ENCODE measurements at places on chromosomes 7 and 10.

DNA sequence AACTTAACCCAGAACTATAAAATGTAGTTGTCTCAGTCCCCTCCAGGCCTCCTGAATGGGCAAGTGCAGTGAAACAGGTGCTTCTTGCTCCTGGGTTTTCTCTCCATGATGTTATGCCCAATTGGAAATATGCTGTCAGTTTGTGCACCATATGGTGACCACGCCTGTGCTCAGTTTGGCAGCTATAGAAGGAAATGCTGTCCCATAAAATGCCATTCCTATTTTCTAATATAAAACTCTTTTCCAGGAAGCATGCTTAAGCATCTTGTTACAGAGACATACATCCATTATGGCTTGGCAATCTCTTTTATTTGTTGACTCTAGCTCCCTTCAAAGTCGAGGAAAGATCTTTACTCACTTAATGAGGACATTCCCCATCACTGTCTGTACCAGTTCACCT, 45.2 kb downstream of the FGFBP3 start:
- DNase-seq: no peak

DNA sequence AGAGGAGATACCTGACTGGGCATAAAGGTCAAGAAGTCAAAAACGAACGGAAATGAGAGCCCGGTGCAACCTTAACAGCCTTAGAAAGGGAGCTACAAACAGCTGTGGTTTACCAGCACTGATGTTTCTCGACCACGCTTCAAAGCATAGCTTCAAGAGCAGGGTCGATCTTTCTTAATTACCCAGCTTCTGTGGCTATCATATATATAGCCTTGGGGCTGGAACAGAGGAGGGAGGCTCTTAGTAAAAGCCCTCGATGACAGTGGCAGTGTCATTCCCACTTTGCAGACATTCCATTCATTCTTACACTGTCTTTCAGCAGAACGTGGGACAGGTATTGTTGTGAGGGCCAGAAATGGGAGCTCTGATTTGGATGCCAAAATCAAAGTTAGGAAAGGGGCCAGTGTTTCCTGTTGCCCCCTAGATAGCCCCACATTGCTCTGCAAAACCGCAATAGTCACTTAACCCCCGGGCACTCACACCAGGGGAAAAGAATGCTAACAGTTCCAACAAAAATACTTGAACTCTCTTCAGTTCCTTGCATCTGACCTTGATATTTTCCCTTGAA, 141.5 kb downstream of the MTPAP start:
- no peak for DNase-seq

DNA sequence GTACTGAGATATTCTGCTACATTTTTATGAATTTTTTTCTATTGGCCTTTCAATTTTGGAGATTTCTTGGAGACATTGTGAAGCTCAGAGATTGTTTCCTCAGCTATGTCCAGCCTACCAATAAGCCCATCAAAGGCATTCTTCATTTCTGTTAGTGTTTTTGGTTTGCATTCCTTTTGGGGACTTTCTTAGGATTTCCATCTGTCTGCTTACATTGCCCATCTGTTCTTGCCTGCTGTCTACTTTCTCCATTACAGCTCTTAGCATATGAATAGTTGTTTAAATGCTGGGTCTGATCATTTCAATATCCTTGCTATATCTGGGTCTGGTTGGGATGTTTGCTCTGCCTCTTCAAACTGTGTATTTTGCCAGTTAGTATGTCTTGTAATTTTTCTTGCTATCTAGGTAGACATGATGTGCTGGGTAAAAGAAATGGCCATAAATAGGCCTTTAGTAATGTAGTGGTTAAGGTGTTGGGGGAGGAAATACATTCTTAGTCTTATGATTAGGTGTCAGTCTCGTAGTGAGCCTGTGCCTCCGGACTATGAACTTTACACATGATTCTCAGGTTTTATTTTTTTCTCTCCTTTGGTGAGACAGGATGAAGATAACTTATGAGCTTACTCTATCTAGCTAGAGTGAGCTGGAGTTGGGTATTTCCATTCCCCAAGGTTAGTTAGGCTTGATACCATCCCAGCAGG, 32.6 kb upstream of the NME8 start:
- DNase-seq: no peak

DNA sequence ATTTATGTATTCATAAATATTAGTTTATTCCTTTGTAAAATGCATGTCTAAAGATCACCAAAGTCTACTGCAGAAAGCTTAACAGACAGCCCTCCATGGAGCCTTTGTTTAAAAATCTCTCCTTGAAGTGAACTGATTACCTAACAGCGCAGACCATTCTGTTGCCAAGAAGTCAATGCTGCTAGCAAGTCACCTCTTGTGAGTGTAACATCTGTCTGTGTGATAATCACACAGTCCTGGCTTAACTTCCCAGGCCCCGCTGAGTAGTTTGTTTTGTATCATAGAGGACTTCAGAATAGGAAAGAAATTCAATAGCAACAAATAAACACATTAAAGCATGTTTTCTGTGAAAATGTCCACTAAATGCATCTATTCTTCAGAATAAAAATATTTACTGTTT, 435.3 kb upstream of the IGFBP3 start:
- DNase-seq: no peak

DNA sequence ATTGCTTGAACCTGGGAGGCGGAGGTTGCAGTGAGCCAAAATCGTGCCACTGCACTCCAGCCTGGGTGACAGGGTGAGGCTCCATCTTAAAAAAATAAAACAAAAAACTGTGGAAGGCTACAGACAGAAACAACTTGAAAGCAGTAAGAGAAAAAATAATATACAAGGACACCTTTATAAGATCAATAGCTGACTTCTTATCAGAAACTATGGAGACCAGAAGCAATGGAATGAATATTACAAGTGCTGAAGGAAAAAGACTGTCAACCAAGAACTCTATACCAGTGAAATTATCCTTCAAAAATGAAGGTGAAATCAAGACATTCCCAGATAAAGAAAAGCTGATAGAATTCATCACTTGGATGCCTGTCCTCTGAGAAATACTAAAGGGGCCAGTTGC, 49.0 kb downstream of the RBAK start:
- no peak for DNase-seq

DNA sequence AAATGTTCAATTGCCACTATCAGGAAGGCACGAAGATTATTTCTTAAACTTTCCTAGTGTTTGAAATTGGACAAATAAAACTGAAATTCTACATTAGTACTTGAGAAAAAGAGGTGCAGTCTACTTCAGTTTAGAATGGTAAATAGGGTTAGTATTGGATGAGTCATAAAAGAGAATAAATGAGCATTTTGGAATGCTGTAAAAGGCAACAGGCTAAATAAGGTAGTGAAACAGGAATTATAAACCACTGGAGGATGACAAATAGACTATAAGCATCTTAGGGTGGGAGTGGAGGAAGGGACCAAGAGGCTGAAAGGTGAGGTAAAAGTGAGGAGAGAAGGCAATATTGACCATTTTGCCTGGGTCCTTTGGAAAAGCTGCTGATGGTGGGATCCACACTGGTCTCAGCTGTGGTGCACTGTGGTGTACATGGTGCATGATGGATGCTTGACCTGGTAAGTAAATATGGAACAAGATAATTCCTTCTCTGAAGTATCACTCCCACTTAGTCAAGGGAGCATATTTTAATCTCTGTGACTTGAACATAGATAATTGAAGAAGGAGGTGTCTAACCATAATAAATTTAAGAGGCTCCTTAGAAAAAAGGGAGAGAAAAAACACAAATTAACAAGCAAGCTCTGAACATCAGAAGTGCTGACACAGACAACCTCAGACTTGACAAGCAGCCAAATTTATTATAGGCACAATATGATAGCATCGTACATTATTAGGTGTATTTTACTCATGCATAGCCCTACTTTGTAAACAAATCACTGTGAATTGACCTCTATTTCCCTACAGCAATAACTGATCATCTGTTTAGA, 76.4 kb upstream of the SCIN start:
- no peak for DNase-seq

- no peak for DNase-seq
These were observed 242.2 kb upstream of the GRB10 start for GRCh38 chr7:51024867-51025266.

GRCh38 chr10:5964736-5965135, 12.6 kb downstream of the IL15RA start:
- DNase-seq: no peak

DNA sequence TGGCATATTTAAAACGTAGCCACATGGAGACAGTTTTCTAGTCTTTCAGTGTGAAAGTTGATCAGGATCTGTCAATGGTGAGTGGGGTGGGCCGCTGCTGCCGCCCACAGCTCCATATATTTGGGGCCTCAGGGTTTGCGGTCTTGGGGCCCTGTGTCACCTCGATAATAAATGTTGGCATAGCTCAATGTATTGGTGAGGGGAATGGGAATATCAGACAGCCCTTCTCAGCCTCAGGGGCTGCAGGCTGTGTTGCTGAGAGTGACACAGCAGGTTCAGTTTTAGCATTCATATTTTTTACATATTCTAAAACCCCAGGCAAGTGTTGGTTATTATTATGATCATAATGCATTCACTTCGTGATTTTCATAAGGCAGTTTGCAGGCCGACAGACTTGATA, 5.3 kb downstream of the CDH23 start:
- DNase-seq: no peak

- no peak for DNase-seq
These were observed 66.6 kb downstream of the CAV1 start for GRCh38 chr7:116591202-116592040.

- no peak for DNase-seq
These were observed 295.1 kb downstream of the RPS24 start for GRCh38 chr10:78328592-78329404.

DNA sequence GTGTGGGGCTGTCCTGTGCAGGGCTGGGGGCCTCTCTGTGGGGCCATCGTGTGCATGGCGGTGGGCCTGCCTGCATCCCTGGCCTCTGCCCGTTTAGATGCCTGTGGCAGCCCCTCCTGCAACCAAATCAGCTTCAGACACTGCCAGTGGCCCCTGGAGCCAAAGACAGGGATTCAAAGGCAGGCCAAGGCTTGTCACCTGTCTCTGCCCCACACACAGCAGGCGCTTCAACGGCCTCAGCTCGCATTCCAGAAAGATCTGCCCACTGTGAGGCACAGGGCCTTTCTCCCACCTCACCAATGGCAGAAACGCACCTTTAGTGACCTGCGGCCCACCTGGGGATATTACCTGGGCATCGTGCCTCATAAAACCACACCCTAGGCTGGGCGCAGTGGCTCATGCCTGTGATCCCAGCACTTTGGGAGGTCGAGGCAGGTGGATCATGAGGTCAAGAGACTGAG, 46.0 kb downstream of the INSIG1 start:
- DNase-seq: no peak

DNA sequence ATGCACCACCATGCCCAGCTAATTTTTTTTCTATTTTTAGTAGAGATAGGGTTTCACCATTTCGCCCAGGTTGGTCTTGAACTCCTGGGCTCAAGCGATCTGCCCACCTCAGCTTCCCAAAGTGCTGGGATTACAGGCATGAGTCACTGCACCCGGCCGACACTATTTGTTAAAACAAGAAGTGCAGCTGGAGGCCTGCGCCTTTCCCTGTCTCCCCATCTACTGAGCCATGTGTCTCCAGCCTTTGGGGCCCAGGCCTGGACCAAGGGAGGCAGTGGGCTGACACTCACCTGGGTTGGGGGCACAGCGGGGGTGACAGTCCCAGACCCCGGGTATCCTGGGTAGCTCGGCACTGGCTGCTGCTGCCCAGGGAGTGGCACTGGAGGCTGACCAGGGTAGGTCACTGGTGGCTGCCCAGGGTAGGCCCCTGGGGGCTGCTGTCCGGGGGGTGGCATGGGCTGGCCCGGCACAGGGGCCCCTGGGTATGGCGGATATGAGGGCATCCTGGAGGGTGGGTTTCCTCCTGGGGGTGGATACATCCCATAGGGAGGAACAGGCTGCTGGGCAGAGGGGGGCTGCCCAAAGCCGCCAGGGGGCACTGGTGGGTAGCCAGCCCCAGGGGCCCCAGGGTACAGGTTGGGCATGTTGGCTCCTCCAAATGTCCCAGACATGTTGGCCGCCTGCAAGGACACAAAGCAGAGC, 36.3 kb downstream of the PLAC9 start:
- no peak for DNase-seq

DNA sequence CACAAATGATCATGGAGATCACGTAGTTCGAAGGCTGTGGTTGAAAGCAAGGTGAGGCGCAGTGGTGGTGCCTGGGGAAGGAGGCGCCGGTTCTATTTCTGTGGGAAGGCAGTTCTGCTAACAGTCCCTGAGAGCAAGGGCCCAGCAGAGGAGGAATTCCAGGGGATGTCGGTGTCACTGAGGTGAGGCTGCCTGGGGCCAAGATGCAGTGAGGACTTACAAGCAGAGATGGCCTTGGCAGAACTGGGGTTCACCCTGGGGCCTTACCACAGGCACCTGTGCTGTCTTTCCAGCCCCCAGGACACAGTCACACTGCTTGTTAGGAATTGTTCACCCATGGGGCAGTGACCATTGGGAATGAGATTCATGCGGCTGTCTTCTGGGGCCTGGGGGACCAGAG, 26.7 kb downstream of the GBX1 start:
- DNase-seq: no peak

GRCh38 chr10:16195178-16195769, 241.5 kb upstream of the PTER start:
- no peak for DNase-seq

GRCh38 chr10:15738270-15738925, 18.7 kb upstream of the ITGA8 start:
- no peak for DNase-seq

- no peak for DNase-seq
These were observed 109.2 kb upstream of the TRIM24 start for GRCh38 chr7:138350701-138351357.

DNA sequence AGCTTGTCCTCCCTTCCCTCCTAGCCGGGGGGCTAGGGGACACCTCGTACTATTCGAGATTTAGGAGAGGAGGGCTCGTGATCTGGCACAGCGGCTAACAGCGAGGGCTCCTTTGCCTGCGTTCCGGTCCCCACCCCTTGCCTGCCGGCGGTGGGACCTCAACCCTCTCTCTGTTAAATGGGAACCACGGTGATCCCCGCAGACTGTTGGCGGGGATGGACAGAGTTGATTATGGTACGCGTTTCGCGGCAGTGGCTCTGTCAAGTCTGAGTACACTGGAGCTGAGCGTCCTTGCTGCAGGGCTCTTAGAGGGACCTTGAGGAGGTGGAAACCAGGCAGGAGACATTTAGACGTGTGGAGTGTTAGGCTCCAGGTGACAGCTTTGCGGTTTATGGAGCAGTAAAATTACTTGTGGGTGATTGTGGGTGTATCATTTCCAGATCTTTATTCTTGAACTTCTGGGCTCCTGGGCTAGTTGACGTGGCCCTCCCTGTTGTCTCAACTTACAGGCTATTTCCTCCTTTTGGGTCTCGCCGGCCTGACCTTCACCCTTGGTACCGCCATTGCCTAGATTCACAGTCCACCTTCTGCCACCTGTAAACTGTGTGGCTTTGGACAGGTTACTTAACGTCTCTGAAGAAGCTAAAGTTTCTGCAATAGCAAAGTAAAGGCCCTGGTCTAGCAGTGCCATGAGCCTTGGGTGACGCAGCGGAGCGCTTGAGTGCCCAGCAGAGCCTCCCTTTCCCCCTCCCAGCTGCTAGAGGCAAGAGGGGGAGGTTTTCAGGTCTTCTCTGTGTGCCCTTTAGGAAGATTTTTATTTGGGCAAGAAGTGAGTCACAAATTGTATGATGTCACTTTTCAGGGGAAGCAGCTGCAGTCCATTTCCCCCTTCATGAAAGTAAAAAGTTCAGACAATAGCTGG, 739 bp downstream of the CASP7 start:
- peak; percentile 27 for DNase-seq

GRCh38 chr7:88597941-88598425, 161.5 kb upstream of the ZNF804B start:
- DNase-seq: no peak
